Stimulated activated CD4-positive, alpha-beta T cell treated with anti-CD3 and anti-CD28 coated beads, Interleukin-1b, Interleukin-23, amount 100 ng/mL, for 1 hour (primary cell): ENCODE measurements at places on chromosomes 6 and 20.
A peak's percentile ranks its signal among the peaks of the same experiment; 100 is the strongest.

DNA sequence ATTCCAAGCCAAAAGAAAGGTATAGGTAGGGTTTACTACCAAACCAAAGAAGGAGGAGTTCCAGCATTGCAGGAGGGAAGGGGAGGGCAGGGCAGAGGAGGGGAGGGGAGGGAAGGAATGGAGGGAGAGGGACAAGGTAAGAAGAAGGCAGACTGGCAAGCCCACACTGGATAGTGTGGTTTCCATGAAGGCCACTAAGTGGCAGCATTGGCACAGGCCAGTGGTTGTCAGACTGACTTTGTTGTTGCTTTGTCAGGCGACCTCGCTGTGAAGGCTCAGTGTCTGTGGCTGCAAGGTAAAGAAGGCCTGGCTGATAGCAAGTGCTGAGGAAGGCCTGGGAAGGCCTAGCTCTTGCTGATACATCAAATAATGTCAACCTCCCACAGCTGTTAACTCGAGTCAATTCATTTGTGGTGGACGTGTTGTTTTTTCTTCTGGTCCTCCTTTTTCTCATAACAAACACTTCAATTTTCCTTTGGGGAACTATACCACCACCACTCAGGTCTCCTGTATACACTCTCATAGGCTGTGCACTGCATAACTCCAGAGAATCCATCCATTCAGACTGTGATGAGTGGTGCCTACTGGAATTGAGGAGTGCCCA is 7.7 kb upstream of the ZNF334 start:
- peak; percentile 5 for DNase-seq

DNA sequence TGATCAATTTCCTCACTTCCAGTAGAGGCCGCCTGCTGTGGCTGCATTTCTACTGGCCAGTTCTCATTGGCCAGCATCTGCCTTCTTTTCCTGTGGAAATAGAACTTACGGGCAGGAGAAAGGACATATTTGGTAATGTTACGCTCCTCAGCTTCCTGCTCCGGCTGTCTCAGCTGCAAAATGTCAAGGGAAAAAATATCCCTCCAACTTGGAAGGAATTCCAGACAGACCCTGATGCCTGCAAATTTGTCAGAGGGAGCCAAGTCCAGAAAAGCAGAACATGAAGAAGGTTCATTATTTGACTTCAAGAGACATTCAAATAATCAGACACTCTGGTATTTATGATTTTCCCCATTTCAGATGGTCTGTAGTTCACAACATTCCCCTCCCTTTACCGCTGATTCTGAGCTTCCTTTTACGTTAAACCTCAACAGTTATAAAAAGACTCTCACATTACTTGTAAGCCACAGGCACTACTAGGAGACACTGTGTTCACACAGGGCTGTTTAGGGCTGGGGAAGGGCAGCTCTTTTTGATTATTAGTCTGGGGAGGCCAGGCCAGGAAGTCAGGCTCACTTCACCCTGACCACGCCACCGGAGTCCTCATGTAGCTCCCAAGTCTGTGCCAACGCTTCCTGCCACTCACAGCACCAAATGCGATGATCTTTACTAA is 179.6 kb upstream of the CCN2 start:
- DNase-seq, result no peak

DNA sequence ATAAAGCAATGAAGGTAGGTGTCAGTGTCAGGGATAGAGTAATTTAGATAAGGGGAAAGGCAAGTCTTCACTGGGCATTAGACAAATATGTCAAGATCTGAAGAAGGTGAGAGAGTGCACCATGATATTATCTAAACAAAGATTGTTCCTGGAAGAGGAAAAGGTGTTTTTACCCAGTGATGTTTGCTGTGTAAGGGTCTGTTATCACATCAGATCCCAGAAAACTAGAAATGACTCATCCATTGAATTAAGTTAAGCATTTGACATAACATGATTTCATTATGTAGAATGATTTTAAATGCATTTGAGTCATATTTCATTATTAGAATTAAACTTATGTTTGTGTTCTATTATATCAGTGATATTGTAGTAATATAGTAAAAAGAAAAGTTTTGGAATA is 1279.5 kb upstream of the CITED2 start:
- no peak for DNase-seq

DNA sequence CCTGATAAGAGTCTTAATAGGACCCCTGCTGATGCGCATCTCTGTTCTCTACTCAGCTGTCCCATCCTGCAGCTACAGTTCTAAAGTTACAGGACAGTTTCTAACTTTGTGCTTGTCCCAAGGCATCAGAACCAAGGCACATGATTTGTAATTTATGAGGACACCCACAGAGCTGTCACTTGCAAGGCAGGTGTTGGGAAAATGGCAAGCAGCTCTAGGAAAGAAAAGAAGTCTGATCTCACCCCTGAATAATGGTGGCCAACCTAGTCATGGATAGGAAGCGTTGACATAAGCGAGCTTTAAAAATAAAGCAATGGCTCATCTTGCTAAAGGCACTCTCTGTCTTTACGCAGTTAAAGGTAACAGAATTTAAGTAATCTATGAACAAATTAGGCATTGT is 127.6 kb upstream of the VGLL2 start:
- DNase-seq, result no peak

GRCh38 chr20:46438156-46438750 is 31.8 kb upstream of the ELMO2 start:
- DNase-seq, result no peak
